ENCODE measurements at places on chromosomes 4 and X.
A peak's percentile ranks its signal among the peaks of the same experiment; 100 is the strongest.

DNA sequence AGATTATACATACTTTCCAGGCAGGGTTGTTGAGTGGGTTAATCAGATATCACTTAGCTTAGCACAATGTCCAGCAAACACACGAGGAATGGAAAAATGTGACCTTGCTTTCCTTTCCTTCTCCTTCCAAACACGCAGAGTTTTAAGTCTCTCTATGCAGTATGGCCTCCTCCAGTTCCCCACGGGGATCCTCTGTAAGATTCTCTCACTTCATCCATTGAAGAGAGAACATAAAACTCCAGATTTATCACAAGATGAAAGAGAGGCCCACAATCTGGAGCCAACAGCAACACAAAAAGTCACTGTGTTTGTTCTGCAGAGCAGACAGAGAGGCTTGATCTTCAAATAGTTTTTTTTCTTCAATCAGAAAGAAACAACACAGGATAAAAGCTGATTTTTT is 336.8 kb upstream of the CLNK start:
- DNase-seq, result no peak

GRCh38 chrX:7068939-7069367 is 78.6 kb upstream of the STS start:
- peak; percentile 8 for DNase-seq

DNA sequence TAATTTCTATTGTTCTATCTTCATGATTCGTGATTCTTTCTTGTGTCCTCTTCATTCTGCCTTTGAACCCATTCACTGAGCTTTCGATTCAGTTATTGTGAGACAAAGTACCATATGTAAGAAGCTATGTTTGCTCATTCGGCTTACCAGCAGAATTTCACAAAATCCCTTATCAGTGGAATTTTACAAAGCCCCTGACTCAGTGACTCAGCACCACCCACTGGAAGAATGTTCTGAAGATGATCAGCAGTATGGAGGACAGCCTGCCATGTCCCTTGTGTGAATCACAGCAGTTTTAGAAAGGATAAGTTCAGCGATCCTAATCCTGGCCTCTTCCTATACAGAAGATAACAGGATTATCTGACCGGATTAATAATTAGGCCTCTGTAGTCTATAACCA is 5.8 kb upstream of the UXT start:
- peak; percentile 44 for DNase-seq

GRCh38 chrX:24387724-24388123 is 27.3 kb downstream of the SUPT20HL1 start:
- no peak for DNase-seq

DNA sequence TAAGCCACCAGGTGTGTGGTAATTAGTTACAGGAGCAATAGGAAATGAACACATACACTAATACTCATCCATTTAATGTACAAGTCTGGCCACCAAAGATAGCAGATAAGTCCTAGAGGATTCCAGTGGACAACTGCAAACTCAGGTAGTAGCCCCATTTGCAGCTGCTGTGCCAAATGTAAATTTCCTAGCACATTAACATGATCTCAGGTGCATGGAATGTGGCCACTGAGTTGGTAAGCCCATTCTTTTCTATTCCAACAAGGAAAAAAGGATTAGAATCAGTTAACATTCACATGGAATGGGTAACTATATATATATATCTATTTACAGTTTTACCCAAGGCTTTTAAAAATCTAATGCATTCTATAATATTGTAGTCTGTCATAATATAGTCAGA is 23.3 kb upstream of the FRAS1 start:
- DNase-seq, result no peak

GRCh38 chr4:78218260-78218659 is 161.1 kb downstream of the FRAS1 start:
- no peak for DNase-seq

GRCh38 chr4:140754918-140755773 is 1.0 kb downstream of the TBC1D9 start:
- DNase-seq, result peak; percentile 27

DNA sequence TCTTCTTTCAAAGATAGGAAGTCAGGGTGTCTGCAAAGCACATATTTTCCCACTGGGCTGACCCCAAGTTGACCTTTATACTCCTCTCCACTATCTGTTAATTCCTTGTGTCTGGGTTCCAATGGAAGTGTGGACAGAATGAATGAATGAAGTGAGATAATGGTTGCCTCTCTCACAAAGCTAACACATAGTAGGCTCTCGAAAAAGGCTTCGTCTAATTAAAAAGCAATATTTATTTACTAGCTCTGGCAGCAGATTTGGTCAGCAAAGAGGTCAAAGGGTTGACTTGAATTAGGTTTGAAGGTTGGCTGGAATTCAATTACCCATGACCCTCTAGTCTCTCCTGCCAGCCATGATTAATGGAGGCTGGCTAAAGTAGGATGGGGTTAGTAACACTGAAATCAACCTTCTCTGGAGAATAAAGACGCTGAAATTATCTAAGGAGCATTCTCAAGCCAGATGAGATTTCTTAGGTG is 280.3 kb upstream of the KLF3 start:
- DNase-seq, result no peak

- DNase-seq, result no peak
Observed at GRCh38 chrX:24777660-24778059, 83.9 kb downstream of the POLA1 start.

DNA sequence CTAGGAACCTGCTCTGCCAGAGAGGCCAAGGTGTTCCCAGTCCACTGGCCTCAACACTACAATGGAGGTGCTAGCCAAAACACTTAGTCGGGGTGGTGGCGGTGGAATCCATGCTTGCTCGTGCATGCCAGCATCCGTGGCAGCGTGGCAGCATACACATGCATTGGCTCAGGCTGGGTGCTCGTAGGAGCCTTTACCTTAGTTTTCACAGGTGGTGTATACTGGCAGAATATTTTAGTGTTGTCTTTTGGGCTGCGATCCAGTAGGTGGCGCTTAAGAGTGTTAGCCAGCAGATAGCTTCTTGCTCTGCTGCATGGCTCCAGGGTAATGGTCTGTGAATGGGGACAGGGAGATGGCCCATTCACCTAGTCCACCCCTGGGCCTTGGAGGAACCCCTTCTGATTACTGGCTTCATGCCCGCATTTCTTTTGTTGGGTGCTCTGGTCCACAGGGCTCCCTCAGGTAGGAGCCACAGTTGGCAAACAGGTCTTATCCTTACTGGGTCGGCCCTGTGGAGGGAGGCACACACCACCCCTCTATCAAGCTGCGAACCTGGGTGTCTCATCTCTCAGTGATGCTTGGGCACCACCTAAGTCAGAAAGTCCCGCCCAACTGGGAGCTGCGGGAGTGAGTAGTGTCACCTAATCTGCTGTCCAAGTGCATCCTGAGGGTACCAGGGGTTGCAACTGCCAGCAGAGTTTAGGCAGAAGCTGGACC is 40.0 kb downstream of the RIPPLY1 start:
- DNase-seq, result peak; percentile 10

GRCh38 chr4:184598753-184599491 is 50.3 kb downstream of the CASP3 start:
- DNase-seq, result peak; percentile 66

DNA sequence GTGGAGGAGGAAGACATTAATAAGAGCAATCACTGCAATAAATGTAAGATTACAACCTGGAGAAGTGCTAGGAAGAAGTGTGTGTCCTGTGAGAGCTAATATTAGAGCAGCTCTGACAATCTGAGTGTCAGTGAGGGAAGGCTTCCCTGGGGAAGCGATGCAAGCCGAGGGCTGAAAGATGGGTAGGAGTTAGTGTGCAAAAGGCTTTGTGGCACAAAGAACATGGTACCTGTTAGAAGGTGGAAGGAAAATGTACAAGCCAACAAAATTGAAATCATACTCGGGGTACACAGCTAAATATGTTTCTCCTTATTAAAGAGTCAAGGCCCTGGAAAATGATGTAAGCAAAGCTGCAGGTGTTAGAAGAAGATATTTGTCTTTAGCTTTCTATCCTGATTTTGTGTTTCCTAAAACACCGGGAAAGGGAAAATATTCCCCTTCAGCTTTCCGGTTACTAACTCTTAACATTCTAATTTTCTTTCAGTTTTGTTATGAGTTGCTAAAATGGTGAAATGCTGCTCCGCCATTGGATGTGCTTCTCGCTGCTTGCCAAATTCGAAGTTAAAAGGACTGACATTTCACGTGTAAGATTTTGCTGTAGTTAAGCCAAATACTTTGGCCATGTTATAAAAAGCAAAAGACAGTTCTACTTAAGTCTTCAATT is 808 bp downstream of the THAP6 start:
- no peak for DNase-seq

DNA sequence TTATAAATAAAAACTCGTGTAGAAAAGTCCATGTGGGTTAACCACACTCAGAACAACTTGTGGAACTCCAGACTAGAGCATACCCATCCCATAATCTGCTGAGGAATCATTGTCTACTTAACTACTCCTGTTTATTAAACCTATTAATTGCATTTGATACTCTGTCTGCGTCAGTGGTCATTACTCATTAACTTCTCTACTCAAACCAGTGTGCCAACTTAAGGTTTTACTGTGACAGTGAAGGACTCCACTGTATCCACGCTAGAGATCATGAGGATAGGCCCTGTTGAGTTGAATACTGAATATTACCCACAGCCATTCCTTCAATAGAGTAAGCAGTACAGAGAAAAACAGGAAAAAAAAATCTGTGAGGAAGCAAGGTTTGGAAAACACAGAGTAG is 17.3 kb downstream of the HPGD start:
- no peak for DNase-seq

DNA sequence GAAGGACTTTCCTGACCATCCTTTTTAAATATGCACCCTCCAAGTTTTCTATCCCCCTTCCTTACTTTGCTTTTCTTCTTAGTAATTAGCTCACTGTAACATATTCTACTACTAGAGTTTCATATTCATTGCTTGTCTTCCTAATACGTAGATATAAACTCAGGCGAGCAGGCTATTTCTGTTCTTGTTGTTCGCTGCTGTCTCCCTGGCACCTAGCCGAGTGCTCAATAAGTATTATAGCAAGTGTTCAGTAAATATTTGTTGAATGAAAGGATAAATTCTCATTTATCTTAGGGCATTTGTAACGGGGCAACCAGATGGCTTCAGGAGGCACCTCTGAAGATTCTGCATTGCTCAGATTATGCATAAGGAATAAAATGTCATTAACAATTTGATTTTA is 6.8 kb upstream of the RHOH start:
- DNase-seq, result no peak

DNA sequence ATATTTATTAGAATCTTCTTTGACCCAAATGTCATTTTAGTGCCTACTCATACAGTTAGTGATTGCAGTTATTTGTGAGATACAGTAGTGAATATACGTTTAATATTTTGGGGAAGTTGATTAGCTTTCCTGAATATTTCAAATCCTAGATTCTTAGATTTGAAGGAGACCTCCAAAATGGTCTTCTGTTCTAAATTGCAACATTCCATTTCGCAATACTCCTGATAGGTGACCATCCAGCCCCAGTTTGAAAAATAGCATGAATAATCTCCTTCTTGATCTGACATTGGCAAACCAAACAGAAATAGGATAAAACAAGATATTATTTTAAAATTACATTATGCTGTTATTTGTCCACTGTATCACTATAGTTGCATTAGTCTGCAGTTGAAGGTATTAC is 505.6 kb downstream of the GRID2 start:
- DNase-seq, result no peak

- no peak for DNase-seq
Observed at GRCh38 chrX:136475236-136475635, 12.5 kb upstream of the BRS3 start.

DNA sequence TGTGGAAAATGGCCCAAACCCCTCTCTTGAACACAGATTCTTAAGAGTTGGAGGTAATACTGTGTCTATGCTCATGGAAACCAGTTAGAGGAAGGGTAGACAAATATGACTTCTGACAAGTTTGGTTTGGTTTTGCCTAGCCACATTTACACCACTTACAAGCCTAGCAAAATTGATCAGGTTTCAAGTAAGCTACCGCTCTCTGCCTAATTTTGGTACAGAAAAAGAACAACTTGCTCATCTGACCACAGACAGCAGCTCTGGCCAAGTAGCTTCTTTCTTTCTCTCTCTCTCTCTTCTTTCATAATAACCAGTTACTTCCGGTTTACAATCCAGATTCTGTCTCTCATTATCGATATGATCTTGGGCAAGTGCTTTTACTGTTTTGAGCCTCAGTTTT is 260.0 kb downstream of the GLUD2 start:
- no peak for DNase-seq

- DNase-seq, result peak; percentile 69
Observed at GRCh38 chr4:141768954-141769353, 132.6 kb downstream of the IL15 start.

DNA sequence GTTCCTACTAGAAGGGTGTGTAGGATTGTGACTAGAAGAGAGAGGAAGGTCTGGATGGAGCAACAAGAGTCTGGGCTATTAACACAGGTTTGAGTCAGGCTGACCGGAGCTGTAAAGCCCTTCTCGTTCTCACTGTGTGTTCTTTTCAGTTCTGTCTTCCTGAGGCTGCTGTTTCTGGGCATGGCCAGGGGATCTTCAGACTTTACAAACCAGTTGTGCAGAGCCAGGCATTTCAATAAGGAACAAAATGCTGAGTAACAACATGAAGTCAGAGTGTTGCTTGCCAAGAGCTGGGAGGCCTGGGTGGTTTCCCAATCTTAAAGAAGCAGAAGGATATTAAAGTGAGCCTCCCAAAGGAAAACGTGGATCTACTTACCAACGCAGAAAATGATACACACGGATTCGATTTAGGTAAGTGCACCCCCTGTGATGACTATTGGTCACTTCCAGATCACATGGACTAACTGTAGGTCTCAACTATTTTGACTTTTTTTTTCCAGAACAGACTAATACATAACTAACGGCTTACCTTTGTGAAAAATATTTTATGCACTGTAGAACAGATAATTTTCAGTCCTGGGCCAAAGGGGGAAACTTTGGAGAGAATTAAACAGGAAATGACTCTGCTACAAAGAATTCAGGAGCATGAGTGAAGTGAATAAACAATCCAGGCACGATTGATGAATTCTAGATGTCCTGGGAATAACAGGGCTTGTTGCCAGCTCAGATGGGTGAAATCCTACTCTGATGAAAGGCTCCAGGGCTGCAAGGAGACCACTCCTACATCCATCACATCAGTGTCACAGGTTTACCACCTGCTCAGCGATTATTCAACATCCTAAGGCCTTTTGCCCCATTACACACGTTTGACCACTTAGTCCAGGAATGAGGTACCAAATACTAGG is 94.5 kb downstream of the ANXA3 start:
- peak; percentile 97 for DNase-seq

Data from fibroblast of pulmonary artery (primary cell).